ENCODE measurements at places on chromosomes 3 and 15.

- no peak for DNase-seq
Measured at GRCh38 chr15:48020166-48020565, 100.6 kb upstream of the SLC24A5 start.

DNA sequence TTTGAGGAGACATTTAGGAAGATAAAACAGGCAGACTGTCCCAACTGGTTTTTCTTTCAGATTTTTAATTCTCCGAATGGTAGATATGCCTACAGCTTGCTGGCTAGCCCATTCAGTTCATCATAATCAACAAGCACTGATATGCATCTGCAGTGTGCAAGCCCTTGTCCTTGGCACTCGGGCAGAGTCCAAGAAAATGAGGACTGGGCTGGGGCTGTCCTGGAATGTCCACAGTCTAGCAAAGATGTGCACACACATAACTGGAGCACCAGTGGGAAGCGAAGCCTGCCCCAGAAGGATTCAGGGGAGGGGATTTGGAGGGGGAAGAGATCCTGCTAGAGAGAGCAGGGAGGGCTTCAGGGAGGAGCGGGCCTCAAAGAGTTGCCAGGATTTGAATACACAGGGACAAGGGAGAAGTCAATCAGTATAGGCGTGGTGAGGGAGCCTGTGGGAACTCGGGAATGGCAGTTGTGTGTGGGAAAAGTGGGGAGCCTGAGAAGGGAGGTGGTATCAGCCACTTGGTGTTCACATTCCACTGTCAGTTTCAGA, 8.7 kb downstream of the FAH start:
- no peak for DNase-seq

- DNase-seq: no peak
Measured at GRCh38 chr15:69760890-69761568, 308.4 kb downstream of the RPLP1 start.

- DNase-seq: no peak
Measured at GRCh38 chr15:33200903-33201302, 6.4 kb upstream of the FMN1 start.

DNA sequence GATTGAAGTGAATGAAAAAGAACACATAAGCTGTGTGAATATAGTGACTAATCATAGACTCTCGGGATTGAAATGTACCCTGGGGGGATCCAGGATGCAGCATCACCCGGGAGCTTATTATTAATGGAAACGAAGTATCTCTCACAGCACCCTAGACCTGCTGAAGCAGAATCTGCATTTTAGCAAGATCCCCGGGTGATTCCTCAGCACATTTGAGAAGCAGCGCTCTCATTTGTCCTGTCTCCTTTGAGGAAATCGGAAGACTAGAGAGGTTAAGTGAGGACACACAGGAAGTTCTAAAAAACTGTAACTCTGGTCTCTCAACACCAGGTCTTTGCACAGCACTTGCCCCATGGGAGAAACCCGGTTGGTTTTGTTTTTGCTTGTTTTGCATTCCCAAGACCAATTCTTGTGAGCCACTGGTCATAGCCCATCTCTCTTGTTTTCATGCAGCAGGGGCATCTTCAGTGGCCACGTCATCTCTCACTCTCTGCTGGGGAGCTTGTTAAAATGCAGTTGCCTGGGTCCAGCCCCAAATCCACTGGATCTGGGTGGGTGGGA, 30.2 kb downstream of the ZNF710 start:
- peak; percentile 66 for DNase-seq

DNA sequence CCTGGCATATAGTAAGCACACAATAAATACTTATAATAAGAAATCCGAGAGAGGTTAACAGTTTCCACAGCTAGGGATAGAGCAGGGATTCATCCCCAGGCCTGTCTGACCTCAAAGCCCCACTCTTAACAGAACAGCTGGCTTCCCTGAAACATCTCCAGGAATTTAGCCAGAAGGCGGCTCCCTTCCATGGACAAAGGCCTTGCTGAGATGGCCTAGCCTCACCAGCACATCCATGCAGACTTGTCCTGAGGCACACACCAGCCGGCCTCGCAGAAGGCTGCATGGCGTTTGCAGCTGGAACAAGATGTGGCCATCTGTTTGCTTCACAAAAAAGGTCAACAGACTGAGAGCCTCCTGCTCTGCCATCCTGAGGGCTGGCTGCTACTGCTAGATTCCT, 245.4 kb downstream of the SLCO3A1 start:
- no peak for DNase-seq

DNA sequence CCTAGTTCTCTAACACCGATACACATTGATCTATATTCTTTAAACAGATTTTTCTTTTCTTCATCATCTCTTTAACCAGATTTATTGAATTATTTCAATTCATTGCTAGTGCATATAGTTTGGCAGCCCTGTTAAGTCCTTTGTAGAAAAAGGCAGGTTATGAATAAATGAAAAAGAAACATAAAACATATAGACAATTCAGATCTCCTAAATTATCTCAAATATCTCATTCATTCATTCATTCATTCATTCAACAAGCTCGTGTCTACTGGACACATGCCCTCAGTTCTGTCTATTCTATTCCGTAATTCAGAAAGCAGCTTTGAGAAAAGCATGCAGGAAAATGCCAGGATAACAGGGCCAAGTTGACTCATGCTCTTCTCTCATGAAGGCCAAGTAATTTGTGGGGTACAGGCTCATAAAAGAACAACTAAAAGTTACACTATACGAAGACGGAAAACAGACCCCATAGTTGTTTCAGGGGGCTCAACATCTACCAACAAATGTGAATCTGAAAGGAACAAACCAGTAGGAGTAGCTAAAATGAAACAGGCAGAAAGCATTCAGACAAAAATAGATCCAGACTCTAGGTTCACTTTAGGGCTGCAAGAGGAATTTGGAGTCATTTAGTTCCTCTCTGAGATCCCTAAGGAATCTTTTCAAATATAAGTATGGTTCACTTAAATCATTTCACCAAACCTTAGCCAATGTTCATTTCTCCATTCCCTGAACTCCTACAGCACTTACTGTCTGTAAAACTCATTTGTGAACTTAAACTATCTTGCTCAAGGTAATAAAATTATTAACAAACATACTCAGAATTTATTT, 7.5 kb downstream of the ZNF148 start:
- DNase-seq: no peak

DNA sequence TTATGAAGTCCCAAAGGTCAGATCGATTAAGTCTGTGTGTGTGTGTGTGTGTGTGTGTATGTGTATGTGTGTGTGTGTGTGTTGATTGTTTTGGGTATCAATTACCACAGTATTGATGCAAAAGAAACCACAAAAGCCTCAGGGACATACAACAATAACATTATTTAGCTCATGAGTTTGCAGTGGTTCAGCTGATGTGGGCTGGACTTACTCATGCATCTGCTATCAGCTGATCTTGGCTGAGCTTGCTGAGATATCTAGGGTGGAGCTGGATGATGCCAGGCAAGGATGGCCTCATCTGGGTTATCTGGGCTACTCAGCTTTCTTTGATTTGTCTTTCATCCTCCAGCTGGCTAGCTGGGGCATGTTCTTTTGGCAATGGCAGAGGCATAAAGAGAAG, 82.4 kb upstream of the PRR23C start:
- DNase-seq: no peak

- DNase-seq: no peak
Measured at GRCh38 chr3:45992133-45992729, 3.4 kb downstream of the FYCO1 start.

DNA sequence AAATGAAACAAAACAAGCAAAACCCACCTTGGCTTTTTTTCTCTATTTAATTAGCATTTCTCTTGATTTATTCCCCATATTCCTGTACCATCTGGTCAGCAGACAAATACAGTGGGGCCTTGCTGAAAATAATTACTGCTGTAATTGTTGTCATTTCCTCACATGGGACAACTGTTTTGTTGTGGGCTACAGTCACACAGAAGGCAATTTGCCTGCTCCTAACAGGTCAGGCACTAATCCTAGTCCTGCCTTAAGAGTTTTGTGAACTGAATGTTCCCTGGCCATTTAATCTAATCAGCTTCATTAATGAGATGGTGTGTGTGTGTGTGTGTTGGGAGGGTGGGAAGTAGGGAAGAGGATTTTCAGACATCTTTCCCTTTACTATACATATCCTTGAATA, 11.6 kb downstream of the TRPC1 start:
- no peak for DNase-seq

DNA sequence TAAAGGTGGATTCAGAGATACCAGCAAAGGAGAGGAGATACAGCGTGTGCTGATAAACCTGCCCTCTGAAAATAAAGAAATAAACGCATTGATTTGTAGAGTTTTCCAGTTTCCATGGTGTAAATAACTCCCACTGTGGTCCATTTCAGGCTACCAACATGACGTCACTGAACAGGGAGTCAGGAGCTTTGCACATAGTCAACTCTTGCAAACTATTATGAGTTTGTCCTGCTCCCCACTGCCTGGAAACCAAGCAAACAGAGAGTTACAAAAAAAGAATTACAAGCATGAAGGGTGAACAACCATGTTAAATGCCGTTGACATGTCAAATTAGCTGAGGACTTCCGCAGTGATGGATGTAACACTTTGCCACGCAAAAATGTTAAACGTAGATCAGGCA, 70.4 kb upstream of the GATA2 start:
- DNase-seq: no peak

DNA sequence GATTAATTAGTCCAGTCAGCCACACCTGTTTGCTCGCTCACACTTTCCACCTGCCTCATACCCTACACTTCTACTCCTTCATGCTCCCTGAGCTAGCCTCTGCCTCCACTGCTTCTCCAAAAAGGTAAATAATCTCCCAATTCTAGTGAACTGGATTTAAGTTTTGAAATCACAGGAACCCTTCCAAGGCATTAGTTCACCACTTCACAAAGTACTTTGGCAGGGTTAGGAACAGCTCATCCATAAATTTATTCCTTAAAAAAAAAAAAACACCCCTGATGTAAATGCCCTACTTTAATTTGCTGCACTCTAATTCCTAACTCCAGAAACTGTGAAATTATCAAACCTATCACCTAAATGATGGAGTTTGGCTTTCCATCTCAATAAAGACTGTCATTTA, 58.3 kb downstream of the GADL1 start:
- DNase-seq: no peak
